HS-5 (cell line): ENCODE measurements at places on chromosomes 4 and X.

DNA sequence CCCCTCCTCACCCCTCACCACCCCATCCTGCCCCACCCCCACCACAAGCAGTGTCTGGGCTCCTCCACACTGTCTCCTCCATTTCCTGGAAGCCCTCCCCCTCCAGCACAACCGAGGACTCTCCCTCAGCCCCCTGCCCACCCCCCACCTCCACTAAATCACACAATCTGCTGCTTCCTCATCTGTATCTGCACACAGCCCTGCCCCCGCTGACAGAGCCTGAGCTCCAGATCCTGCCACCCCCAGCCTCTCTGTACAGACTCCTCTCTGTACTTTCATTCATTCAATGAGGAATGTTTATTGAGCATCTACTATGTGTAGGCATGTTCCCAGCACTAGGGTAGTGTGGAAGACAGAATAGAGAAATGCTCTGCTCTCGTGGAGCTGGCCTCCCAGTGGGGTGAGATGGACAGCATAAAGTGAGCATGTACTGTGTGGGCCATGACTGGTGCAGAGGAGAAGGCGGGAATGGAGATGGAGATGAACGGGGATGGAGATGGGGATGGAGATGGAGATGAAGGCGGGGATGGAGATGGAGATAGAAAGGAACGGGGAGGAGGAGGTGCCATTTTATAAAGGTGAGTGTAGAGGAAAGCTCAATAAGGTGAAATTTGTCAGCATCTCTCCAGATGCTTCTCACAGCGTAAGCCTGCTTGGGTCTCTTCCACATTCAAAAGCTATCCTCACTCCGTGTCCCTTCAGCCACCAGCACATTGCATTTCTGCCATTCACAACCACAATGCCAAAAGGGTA lies 2.5 kb upstream of the PPP2R2C start:
- DNase-seq = no peak

DNA sequence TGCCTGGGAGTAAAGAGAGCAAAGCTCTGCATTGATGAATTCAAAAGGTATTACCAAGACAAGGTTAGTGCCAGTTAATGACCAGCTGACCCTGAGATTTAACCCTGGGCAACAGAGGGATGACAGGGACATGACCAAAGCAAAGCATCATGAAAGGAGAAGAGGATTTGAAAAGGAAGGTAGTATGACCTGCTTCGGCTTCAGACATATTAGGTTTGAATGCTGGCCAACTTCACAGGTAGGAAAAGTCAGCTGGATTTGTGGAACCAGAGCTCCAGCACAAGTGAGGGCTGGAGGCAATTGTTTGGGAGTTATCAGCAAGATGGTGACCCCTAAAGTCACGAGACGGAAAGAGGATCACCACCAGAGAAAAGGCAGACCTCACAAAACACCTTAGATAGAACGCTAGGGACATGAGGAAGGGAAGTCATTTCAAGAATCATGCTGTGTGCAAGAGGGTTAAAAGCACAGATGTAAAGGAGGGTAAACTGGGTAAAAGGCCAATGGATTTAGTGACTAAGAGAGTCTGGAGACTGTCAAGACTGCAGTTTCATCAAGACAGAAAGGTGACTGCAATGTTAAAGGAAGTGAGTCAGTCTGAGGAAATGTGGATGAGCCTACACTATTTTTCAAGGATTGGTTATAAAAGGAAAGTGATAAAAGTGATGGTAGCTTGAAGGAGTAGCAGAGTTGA lies 45.6 kb downstream of the SH3RF1 start:
- DNase-seq = peak; percentile 89

DNA sequence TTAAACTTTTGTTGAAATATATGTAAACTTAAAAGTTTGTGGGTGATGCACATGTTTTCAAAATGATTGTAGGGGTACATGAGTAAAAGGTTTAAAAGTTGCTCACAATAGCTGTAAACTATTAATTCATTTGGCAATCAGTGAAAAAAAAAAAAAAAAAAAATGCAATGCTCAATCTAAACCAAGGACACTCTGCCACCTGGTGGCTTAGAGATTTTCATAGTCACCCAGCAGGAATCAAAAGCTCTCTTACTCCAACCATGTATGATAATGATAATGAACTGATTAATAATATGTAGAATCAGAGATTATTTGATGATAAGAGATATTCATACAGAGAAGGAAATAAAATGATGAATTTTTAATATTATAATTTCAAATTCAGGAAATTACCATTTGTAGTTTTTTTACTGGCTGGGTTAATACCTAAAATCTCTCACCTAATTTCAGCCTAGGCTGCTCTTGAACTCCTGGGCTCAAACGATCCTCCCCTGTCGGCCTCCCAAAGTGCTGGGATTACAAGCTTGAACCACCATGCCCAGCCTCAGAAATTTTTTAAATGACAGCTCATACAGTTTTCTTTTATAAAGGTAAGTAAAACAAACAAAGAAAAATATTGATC lies 46.9 kb upstream of the SLC25A4 start:
- DNase-seq = no peak

DNA sequence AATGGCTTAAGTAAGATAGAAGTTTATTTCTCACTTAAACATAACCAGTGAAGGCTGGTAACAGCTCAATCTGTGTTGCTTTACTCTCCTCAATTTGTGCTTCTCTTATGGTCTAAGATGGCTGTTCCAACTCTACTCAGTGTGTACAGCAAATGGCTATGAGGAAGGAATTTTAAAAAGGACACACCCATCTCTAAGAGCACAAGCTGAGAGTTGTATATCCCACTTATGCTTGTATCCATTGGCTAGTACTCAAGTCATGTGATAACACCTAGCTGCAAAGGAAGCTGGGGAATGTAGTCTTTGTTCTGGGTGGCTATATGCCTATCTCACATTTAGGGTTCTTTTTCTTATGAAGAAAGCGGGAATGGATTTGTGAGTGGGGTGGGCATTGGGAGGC lies 63.3 kb downstream of the GPAT3 start:
- peak; percentile 14 for DNase-seq

DNA sequence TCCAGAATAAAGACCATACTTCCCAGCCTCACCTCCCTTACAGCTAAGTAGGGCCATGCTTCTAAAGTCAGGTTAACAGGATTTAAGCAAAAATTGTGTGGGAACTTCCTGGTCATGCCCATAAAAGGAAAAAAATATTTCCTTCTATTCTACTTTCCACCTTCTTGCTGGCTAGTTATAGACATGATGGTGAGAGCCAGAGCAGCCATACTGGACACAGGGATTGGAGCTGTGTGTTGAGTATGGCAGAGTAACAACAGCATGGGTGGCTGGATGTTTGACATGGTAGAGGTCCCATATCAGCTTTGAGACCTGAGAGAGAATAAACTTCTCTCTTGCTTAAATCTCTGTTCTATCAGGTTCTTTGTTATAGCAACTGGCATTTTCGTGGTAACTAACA lies 15.1 kb upstream of the CBR4 start:
- no peak for DNase-seq

- no peak for DNase-seq
These were observed 581.0 kb downstream of the C4orf33 start for GRCh38 chr4:129676934-129677333.
